RPMI8226 (cell line): ENCODE measurements at places on chromosomes 1 and 21.

GRCh38 chr1:222370913-222371675 lies 176.8 kb downstream of the HHIPL2 start:
- no peak for DNase-seq

- DNase-seq, result no peak
These were observed 23.9 kb upstream of the SAMD11 start for GRCh38 chr1:899636-900317.

DNA sequence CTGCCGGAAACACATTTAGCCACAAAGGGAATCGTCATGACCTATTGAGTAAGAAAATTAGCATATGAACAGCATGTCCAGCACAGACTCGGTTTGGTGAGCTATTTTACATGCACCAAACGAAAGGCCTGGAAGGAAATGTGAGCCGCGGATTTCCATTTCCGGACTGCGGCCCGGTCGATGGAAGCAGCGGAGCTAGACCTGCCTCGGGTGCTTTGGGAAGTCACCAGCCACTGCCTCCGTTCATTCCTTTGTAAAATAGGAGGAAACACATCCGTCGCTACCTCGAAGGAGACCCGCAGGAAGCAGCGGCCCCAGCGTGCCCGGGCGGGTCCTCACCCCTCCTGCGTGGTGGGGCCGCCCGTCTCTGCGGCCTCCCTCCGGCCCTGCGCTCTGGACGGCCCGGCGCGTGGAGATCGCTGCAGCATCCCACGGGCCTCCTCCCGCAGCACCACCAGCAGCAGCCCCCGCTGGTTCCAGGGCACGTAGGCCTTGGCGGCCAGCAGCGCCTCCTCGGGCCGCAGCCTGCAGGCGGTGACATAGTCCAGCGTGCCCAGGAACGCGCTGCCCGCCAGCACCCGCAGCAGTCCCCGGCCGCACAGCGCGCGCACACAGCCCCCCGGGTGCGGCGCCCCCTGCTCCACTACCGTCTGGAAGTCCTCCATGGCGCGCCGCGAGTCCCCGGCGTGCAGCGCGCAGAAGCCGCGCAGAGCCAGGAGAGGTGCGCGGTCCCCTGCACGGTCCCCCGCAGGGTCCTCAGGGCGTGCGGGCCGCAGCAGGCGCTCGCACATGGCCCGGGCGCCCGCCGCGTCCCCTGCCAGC lies 12.1 kb downstream of the TTC34 start:
- no peak for DNase-seq

GRCh38 chr1:237953238-237953637 lies 62.5 kb upstream of the ZP4 start:
- no peak for DNase-seq
